ENCODE measurements at places on chromosomes 3 and 15.
A peak's percentile ranks its signal among the peaks of the same experiment; 100 is the strongest.

DNA sequence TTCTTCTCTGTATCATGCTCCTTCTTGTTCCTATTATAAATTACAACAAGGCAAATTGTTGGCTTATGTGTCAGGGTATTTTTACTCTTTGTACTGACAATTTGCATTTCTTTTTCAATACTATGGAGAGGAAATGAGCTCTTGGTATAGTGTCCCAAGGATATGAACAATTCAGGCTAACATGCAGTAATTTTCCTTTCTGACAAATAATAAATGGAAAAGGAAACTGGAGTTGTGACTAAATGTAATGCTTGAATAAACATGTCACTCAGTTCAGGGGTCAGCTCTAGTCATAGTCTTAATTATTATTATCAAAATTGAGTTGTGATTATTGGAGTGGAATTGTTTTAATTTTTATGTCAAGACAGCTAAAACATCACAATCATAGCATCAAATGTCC is 256.0 kb upstream of the ZPLD1 start:
- DNase-seq: no peak

DNA sequence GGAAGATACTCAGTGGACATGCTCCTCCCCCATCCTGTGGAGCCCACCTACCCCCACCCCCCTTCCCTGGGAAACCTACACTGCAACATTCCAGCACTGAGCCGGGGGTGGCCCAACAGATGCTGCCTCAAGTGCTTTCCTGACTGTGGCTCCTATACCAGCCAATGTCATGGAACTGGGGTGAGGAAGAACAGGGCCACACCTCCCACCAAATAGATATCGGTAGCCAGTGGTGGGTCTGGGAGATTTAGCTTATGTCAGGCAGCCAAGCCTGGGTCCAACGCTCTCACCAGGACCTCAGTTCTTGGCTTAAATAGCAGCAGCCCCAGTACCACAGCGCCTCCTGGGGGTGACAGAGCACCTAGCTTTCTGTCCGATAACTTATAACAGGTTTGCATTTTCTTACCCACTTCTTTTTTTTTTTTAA is 30.3 kb downstream of the CDC25A start:
- DNase-seq: peak; percentile 58

DNA sequence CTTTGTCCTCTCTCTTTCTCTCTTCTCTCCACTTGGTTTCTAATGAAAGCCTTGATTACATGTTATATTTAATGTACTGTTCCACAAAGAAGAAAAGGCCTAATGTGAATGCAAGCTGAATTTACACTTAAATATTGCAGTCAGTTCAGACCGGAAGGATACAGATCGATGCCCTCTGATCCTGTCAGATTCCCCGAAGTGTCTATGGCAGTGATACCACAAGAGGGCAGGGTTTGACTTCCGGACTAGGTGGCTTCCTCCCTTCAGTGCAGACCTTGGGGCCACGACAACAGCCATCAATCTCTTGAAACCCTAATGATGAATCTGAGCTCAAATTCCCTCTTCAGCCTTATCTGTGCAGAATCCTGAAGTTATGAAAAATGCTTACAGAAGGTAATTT is 29.5 kb downstream of the AGTR1 start:
- DNase-seq: no peak

GRCh38 chr3:54771050-54771449 is 156.8 kb downstream of the LRTM1 start:
- no peak for DNase-seq

- no peak for DNase-seq
These were observed 57.5 kb downstream of the GHSR start for GRCh38 chr3:172390792-172391191.

DNA sequence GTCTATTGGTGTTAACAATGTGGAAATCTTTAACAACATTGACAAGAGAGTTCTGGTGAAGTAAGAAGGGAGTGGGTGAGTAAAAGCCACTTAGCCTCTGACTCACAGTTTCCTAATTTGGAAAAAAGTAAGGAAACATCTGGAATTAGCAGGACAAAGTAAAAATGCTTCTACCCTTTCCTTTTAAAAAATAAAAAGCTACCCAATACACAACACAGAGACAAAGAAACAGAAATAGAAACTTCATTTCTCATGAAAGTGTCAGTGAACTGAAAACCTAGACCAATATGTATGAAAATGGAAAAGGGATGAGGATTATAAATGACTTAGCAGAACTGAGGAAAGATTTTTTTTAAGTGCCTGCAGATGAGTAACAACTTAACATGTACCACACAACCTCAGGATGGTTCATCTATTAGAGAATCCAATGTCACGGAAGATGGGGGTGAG is 65.4 kb downstream of the SSR3 start:
- DNase-seq: no peak

DNA sequence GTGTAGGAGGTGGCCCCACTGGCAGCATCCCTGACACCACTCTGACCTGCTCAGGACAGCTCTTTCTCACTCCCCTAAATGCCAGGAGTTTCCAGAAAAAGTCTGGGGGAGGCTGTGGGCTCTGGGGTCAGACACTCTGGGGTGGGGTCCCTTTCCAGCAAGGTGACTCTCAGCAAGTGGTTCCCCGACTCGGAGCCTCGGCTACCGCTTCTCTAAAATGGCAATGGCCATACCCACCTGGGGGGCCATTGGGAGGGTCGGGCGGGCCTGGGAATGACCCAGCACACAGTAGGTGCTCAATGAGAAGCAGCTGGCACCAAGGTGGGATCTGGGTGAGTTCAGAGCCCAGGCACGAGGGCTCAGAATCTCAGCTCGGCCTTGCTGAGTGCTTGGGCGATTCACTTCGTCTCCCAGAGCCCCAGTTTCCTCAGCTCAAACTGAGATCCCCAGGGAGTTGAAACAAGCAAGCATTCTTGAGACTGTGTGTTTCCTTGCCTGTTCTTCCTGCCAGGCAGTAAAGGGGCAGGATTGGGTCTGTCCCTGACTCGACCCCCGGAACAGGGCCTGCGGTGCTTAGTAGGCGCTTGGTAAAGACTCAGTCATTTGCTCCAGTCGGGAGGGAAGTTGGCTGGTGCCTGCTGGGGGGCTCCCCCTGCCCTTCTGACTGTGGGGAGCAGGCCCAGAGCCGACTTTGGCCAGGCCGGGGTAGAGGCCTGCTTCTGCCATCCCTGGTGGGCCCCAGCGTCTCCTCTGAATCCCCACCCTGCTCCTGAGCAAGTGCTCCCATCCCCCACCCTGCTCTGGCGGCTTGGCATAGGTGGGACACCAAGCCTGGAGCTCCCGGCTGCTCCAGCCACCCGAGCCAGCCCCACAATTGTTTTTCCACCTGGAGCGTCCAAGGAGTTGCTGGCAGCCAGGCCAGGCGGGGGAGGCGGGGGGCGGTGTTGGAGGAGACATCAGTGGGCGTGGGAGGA is 32.9 kb upstream of the FBLN2 start:
- DNase-seq: no peak

- DNase-seq: no peak
These were observed 1.4 kb upstream of the ROBO2 start for GRCh38 chr3:77038468-77038929.
